ENCODE measurements at places on chromosomes 12 and 14.

DNA sequence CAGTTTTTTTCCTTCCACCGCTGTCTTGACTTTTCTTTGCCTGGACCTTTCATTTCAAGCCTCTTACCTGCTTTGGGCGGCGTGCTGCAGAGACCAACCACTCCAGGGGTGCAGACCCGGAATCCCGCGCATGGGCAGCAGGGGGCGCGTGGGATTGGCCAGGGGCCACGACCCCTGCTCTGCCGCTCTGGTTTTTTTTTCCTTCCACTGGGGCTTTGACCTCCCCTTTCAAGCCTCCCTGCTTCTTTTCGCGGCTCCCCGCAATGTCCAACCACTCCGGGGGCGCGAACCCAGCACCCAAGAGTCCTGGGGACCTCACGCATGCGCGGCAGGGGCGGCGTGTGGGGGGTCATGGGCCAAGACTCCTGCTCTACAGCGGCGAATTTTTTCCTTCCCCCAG, 325.1 kb downstream of the ALG10 start:
- no peak for DNase-seq

GRCh38 chr12:91401190-91401589, 218.6 kb upstream of the DCN start:
- no peak for DNase-seq

- DNase-seq: no peak
Measured at GRCh38 chr14:61196792-61197191, 84.3 kb downstream of the TMEM30B start.

DNA sequence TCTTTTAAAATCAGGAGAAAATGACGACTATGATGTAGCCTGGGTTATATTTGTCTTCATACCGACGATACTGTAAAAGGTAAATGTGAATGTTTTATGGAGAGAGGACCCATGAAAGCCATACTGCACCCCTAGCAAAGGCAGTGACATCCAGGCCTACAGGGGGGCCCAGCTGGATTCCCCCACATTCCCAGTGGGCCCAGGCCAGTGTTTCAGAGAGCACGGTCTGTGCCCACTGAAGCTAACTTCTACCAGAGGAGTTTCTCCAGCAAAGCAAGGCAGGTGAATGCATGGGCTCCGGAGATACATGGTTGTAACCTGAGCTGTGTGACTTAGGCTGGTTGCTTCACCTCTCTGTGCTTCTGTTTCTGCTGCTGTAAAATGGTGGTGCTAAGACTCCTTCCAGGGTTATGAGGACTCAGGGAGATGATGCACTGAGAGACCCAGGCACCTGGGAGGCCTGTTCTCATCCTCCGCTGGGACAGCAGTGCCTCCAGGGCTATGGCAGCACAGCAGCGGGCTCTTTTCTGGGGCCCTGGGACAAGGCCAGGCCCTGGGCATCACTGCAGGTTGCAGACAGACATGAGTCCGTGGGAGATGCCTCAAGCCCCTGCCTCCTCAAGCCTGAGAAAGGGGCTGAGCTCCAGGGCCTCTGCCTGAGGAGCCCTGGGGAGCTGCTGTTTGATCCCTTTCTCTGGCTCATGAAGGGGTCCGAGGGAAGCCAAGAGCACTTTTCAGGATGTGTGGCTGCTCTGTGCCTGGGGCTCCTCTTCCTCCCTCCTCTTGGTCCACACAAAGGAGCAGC, 73.7 kb downstream of the SERPINA3 start:
- no peak for DNase-seq

GRCh38 chr12:123006977-123007376, 26.5 kb downstream of the ARL6IP4 start:
- no peak for DNase-seq

DNA sequence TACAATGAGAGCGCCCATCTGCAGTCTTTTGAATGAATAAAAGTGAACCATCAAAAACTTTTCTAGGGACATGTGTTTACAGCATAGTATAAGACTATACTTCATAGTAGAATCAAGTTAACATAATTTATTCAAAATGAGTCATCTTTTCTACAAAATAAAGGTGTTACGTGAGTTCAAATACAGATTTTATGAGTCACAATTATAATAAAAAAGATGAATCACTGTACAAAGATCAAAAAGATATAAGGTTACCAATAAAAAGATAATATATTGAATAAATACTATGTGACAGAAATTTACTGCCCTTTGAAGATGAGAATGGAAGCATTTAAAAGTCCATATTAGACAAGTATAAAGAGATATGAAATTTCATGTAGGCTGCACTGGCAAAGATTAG, 2.8 kb downstream of the MBIP start:
- no peak for DNase-seq

DNA sequence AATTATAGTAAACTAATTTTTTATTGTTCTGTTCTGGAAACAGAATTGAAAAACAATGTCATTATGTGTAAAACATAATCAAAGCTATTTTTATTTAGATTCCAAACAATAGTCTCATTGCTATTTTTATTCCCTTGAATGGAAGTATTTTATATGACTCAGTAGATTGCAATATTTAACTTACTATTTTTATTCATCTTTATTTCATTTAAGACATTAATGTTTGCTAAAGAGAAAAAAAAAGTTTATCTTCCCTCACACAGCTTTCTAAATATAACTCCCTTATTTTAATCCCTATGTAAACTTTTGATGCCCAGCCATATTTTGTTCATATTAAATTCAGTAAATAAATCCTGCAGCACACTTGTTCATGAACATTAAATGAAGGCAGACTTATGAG, 622.4 kb downstream of the SLC6A15 start:
- no peak for DNase-seq

GRCh38 chr12:15823360-15824128, 34.4 kb upstream of the EPS8 start:
- no peak for DNase-seq
